ENCODE measurements at places on chromosomes 7 and 10.

GRCh38 chr7:131506597-131506996 is 49.8 kb downstream of the PODXL start:
- DNase-seq, result no peak

DNA sequence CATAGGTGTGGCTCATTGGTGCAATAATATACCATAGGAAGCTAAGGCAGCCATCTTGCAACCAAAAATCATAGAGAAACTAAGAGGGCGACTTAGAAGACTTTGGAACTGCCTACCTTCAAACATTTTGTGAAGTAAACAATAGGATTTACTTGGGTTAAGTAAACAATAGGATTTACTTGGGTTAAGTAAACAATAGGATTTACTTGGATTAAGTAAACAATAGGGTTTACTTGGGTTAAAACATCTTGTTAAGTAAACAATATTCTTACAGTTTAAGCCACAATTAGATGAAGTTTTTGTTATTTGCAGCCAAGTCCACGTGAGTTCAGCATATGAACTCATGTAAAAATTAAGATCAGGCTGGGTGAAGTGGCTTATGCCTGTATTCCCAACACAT is 722.4 kb upstream of the AUTS2 start:
- DNase-seq, result no peak

- DNase-seq, result peak; percentile 54
Observed at GRCh38 chr7:2632733-2633537, 1.1 kb downstream of the TTYH3 start.

- peak; percentile 36 for DNase-seq
Observed at GRCh38 chr10:86113983-86114382, 252.6 kb downstream of the GRID1 start.

GRCh38 chr7:109259151-109259550 is 689.5 kb downstream of the DNAJB9 start:
- DNase-seq, result no peak

DNA sequence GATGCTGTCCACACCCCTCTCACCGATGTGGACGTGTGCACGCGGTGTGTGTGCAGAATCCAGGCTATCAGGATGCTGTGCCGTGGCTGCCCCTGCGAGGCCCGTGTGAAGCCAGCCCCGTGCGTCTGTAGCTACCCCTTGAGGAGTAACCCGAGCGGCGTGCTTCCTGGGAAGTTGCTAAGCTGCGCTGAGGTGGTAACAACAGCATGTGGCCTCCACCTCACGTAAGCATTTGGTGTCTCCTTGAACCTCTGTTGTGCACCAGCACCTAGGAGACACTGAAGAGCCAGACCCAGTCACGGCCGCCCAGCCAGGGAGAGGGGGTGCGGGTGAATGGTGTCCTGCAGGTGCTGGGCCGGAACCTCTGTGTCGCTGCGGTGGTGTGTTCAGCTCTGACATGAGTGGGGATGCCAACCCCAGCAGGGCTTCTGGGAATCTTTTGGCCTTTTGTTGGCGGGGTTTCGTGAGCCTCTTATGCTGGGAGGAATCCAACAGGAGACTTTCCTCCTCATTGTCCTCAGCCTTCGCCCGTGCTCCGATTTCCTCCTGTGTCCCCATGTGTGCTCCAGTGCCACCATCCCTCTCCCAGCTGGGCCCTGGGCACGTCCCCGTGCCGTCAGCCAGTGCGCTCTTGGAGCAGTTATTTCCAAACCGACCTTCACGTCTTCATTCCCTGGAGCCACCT is 60.4 kb downstream of the DNAJB6 start:
- no peak for DNase-seq

- DNase-seq, result no peak
Observed at GRCh38 chr7:109549471-109550193, 980.0 kb downstream of the DNAJB9 start.

DNA sequence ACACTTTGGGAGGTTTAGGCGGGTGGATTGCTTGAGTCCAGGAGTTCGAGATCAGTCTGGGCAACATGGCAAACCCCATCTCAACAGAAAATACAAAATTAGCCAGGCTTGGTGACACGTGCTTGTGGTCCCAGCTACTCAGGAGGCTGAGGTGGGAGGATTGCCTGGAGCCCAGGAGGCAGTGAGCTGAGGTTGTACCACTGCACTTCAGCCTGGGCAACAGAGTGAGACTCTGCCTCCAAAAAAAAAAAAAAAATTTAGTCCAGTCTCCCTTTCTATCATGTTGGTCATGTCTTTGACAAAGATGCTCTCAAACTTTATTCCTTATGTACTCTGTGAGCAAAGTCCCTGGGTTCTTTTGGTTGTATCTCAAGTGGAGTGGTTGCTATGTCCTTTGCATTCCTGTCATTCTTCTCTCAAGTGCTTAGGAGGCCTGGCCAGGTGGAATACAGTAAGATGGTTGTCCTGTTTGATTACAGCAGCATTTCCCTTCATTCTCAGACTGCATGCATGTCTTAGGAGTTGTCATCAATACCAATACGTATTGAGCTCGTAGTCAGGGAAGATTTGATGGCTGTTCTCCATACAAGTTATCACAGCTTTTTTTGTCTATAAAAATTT is 85.7 kb downstream of the MMRN2 start:
- DNase-seq, result no peak

DNA sequence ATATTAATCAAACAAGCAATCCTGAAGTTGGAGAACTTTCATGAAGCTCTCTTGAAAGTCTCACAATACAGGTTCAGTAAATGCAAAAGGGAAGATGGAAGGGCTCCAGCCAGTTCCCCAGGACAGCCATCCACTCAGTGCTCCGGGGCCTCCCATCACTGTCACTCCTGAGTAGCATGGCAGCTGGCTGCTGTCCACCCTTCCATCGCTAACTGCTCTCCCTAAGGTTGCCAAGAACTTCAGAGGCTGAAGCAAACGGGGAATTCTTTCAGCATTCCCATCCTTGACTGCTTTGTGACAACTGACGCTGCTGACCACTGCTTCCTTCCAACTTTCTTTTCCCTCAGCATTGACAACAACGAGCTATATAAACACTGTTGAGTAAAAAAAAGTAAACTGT is 69.1 kb downstream of the VPS41 start:
- no peak for DNase-seq

DNA sequence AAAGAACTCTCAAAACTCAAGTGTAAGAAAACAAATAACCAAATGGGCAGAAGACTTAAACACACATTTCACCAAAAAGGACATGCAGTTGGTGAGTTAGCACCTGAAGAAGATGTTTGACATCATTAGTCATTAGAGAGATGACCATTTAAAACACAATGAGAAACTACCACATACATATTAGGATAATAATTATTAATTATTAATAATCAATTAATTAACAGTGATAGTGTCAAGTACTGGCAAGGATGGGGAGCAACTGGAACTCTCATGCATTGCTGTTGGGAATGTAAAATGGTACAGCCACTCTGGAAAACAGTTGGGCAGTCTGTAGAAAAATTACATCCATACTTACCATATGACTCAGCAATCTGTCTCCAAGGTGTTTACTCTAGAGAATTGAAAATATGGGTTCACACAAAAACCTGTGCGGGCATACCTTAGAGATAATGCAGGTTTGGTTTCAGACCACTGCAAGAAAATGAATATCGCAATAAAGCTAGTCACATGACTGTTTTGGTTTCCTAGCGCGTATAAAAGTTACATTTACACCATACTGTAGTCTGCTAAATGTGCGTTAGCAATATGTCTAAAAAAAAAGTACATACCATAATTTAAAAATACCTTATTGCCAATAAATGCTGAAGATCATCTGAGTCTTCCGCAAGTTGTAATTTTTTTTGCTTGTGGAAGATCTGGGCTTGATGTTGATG is 30.3 kb downstream of the ARID5B start:
- DNase-seq, result no peak

DNA sequence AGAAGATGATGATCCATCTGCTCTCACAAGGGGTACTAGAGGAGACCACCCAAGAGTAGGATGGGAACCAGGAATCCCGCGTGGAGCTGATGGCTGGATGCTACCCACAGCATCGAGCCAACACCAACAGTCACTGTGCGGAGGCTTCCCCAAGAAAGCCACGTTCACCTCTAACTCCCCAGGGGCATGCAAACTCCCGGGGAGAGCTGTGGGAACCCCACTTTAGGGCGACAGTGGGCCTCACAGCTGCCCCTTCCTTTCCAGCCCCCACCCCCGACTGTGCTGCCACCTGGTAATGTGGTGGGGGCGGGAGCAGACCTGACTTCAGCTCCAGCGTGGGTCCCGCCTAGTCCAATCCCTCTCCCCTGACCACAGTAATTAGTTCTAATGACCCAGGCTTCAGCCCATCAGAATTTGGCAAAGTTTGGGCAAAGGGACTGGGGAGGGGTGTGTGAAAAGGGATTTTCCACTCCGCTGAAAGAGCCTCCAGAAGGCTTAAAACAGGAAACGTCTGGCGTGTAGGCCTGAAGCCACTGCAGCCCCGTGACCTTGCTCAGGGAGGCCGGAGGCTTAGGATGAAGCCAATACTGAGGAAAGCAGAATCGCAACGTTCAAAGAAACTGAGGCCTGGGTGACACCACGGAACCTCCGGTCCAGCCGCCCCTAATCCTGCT is 20.3 kb downstream of the ASB13 start:
- DNase-seq, result no peak

DNA sequence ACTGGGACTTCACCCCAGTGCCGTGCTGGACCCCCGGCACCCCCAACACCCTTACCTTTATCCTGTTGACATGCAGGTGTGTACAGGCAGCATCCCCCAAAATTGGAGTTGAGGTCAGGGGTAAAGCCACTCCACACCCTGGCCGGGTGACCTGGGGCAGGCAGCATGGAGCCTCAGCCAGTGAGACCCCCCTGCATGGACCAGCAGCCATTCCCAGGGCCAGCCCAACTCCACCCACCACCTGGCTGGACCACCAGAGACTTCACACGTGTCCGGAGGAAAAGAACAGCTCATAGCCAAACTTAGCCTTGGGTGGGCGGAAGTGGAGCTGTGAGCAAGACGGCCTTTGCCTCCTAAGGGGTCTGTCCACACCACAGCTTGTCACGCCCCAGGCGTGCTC is 413.0 kb upstream of the FOXK1 start:
- DNase-seq, result no peak

GRCh38 chr10:46285300-46285699 is 1.5 kb upstream of the ANTXRL start:
- DNase-seq, result peak; percentile 35

DNA sequence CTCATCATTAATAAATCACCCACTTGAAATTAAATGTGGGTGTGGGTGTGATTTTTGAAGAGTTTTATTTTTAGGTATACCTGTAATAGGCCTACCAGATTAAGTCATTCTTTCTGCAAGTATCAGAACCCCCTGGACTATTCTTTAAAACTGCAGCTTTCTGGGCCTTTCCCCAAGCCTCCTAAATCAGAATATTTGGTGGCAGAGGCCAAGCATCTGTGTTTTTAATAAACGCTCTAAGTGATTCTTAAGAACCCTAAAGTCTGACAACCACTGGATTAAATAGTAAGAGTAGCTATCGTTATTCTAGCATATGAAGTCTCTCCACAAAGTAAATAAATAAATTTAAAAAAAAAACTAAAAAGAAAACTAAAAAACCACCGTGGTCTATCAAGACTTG is 703.0 kb upstream of the NRP1 start:
- DNase-seq, result no peak

GRCh38 chr7:2233926-2234325 is 1.2 kb upstream of the MAD1L1 start:
- DNase-seq, result no peak

GRCh38 chr7:94509264-94509886 is at the start of gene CASD1:
Gene CASD1 (plus strand): TSS chr7:94509809. CDS start chr7:94510085, 276 bp downstream.
- DNase-seq, result peak; percentile 75

- peak; percentile 67 for DNase-seq
Observed at GRCh38 chr10:79904671-79905321, 44.1 kb downstream of the SFTPD start.

- DNase-seq, result no peak
Observed at GRCh38 chr10:26870766-26871165, 10.0 kb upstream of the ABI1 start.

DNA sequence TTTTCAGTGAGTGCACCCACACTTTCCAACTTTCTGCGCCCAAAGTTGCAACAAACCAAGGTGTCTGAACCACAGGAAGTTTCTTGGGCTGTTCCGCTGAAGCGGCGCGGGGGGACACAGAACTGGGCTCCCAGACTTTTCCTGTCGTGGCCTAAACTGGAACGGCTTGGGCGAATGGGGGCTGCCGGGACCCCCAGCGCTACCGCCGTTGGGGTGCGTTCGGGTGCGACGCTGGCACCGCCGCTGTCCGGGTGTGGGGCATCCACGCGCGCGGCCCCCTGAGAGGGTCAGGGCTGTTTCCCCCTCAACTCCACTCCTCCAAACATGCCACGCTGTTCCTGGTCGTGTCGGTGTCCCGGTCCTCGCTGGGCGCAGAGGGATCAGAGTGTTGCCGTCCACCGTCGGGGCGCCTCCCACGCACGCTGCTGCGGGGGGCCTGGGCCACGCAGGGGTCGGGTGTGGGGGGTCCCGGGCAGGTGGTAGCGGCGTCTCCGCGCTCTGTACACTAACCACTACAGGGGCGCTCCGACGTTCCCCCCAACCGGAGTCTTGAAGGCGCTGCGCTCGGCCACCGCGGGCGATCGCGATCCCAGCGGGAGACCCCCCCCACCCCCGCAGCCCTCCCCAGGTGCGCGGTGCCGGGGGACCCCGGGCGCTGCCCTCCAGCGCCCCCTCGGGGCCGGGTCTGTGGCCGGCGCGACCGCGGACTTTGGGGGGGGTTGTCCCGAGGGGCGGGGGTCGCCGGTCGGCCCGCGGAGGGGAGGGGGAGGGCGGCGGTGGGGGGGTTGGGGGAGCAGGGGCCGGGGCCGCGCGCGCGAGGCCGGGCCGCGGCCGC is 2.2 kb upstream of the CUX1 start:
- peak; percentile 65 for DNase-seq

GRCh38 chr10:7117177-7117799 is 293.5 kb downstream of the SFMBT2 start:
- no peak for DNase-seq

DNA sequence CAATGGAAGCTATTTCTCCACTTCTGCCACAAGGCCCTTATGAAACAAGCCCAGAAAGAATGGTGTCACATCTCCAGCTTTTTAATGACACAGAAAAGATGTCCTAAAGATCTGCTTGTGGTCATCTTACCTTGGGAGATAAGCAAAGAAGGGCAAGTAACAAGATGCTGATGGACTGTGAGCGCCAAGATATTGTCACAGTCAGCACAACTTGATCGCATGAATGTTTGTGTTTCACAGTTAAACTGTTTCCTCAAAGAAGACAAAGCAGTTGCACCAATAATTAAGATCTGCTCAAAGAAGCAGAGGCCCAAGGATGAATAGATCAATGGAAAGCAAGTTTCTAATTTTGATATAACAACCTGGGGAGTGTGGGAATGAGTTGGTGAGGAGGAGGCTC is 15.9 kb downstream of the ICA1 start:
- DNase-seq, result no peak

- no peak for DNase-seq
Observed at GRCh38 chr7:100570954-100571828, 2.5 kb downstream of the SAP25 start.

Data from activated CD8-positive, alpha-beta memory T cell treated with anti-CD3 and anti-CD28 coated beads, Interleukin-2, amount 10 ng/mL, durations not matched to agents 7 days and 5 days (primary cell).